ENCODE measurements at places on chromosomes 12 and 14.

- DNase-seq = no peak
These were observed 36.3 kb downstream of the LIMA1 start for GRCh38 chr12:50246873-50247612.

DNA sequence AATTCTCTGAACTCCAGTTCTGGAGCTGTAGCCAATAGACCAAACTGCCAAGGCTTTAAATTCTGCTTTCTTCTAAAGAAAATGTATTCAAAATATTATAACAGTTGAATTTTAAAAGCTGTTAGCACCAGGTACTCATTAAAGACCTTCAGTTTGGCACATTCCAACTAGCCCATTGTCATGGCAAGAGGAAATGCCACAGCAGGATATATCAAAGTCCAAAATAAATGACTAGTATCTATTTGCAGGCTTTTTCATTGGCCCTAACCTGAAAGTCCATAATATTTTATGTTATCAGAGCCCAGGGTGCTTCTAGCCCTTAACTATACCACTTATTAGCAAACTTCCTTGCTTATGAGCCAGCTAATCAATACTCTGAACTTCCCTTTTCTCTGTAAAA lies 3.1 kb upstream of the RIC8B start:
- DNase-seq = no peak

- no peak for DNase-seq
These were observed 13.3 kb downstream of the NDUFA12 start for GRCh38 chr12:94990222-94990621.

DNA sequence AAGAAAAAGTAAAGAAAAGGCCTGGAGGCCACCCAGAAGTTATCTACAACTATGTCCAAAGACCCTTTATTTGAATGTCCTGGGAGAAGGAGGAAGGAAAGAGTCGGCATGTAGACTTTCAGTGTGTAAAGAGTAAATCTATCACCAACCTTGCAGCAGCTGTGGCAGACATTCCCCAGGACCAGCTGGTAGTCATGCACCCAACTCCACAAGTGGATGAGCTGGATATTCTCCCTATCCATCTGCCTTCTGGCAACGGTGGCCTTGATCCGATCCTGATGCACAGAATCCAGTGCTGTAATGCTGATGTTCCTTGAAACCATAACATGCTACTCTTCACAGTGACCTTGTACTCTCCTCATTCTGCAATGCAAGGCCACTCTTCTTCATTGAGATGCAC lies 27.3 kb downstream of the KRT76 start:
- DNase-seq = no peak

- DNase-seq = no peak
These were observed 3.0 kb downstream of the SRRM4 start for GRCh38 chr12:118984161-118984943.

DNA sequence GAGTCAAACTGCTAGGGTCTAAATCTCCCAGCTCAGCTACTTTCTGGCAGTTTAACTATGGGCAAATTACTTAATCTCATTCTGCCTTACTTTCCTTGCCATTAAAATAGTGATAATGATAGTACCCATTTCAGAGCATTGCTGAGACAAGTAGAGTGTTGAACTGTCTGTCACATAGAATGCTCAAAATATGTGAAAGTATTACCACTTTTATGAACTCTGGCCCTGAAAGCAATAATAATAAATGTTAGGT lies 19.9 kb downstream of the SRGAP1 start:
- no peak for DNase-seq
